Amniotic epithelial cell (primary cell): ENCODE measurements at places on chromosomes 6 and 20.

- DNase-seq = no peak
These were observed 77.4 kb upstream of the MTHFD1L start for GRCh38 chr6:150788089-150788488.

DNA sequence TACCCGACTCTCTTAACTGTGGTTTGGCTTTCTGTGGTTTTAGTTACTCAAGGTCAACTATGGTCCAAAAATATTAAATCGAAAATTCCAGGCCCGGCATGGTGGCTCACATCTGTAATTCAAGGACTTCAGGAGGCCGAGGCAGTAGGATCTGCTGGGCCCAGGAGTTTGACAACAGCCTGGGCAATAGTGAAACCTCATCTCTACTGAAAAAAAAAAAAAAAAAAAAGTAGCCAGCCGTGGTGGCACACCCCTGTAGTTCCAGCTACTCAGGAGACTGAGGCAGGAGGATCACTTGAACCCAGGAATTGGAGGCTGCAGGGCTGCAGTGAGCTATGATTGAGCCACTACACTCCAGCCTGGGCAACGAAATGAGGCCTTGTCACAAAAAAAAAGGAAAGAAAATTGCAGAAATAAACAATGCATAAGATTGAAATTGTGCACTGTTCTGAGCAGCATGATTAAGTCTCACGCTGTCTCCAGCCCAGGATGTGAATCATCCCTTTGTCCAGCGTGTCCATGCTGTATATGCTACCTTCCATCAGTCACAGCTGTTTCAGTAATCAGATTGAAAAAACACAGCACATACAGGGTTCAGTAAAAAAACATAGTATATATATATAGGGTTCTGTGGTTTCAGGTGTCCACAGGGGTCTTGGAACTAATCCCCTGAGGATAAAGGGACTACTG, 40.7 kb downstream of the RGS17 start:
- DNase-seq = peak; percentile 88

- no peak for DNase-seq
These were observed 1067.0 kb upstream of the MAP3K7 start for GRCh38 chr6:91653895-91654294.

DNA sequence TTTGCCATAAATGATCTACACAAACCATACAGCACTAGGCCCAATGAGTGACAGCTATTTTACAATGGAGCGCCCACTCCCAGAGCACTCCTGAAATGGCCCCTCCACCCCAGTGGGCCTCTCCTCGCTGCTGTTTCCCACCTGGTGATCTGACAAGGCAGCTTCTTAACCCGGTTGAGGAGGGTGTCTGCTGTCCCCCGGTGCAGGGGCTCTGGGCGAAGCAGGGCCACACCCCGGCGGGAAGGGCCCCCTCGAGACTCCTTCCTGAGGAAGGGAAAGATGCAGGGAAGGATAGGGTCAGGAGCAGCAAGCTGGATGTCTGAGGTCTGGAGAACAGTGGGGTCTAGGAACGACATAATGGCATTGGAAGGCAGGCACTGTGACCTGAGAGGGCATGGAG, 10.2 kb downstream of the ABHD16A start:
- DNase-seq = no peak

- no peak for DNase-seq
These were observed 109.0 kb downstream of the ZFP64 start for GRCh38 chr20:52082612-52083011.

GRCh38 chr20:50680105-50680960, 11.0 kb downstream of the RIPOR3 start:
- peak; percentile 74 for DNase-seq

DNA sequence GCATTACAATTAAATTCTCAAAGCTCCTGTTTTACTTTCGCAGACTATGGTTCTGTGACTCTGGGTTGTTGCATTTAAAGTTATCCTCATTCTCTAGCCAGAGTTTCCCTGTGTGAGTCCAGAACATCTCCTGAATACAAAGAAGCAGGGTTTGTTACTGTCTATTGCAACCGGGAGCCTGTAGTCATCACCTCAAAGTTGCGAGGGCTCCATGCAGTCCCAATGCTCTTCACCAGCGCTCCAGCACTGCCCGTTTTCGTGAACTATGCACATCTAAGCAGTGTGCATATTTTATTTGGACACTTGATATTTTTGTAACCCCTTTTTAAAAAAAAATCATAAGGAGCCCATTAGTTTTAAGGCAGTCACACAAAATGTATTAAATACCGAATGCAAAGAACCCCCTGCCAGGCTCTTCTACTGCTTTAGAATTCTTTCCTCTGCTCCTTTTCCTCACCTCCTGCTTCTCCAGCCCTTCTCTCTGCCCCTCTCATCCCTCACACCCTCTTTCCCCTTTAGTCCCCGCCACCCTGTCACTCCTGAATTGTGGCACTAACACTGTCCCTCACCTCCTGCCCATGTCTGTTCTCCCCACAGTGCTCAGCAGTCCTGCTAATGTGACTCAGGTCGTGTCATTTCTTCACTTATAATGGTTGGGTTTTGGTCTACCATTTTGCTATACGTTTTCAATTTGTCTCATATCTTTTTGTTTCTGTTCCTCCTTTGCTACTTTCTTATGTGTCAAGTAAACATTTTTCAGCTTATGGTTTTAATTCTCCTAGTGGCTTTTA, 1.1 kb upstream of the HLA-C start:
- DNase-seq = no peak

DNA sequence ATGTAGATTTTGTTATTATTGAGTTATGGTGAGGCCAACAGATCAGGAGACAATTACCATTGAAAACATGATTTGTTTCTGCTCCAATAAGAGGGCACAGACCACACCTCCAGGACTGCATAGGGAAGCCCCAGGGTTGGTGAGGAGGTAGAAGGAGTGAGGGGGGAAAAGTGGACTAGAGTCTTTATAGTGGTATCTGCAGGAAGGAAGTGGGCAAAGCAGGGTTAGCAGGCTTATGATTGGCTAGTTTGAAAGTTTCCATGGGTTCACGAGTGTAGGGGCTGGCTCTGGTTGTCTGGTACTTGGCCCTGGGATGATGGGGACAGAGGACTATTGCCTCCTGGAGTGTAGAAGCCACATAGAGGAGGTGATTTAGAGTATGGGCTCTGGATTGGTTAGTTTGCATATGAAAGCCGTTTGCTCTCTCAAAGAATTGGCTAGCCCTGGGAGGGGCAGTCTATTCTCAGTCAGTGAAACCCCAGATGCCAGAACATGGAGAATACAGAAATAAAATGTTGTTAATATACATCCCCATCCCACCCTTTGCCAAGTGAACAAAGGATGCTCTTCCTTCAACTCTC, 156.6 kb downstream of the KLHL32 start:
- DNase-seq = no peak

DNA sequence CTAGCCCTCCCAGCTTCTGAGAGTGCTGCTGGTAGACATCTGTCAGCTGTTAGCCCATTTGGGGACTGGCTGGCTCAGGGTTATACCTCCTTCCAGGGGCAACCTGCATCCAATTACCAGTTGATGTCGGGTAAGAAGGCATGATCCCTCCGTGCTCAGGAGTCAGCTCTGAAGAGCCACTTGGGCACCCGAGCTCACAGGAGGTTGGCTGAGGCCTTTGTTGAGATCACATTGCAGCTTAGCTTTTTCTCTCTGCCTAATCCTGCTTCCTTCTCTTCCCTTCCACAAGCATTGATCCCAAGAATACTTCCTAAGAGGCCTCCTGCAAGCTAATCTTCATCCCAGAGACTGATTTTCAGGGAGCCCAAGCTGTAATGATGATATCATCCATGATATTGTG, 35.5 kb downstream of the SCP2D1 start:
- no peak for DNase-seq

GRCh38 chr6:158805698-158806377, 13.3 kb downstream of the EZR start:
- DNase-seq = no peak

DNA sequence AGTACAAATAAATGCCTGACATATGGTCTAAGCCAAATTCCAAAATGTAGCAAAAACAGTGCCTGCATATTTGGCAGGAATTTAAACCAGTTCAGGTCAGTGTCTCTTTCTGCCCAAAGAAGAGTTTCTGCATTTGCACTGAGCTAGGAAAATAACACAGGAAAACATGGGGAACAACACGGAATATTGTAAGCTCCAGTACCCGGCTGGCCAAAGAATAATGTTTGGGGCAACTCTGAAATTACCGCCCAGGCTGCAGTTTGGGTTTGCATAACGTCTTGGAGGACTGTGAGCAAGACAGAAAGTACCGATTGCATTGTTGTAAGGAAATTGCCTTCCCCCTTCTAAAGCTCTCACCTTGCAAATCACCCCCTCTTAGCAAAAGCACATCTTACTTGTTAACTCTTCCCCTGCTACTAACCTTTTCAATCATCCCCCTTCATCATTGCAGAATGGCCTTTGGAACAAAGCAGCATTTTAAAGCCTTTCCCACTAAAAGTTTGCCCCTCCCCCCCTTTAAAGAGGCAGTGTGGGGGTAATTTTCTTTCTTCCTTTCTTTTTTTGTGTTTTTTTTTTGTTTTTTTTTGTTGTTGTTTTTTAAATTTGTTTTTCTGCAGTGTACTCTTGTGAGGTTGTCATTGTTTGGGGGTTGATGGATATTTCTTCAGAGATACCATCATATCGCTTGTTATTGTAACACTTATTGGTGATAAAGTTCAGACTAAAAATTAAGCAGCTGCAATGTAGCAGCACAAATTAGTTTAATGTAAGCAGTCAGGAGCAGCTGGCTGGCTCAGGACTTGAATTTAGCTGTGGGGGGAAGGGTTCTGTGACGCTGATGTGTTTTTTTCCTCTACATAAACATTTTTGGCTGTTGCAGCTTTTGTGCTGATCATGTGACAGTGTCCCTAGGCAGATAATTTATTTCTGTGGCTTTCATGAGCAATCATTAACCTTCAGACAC, 100.0 kb upstream of the CITED2 start:
- DNase-seq = peak; percentile 40

- peak; percentile 88 for DNase-seq
These were observed 46.8 kb downstream of the EIF2S2 start for GRCh38 chr20:34065260-34065659.

DNA sequence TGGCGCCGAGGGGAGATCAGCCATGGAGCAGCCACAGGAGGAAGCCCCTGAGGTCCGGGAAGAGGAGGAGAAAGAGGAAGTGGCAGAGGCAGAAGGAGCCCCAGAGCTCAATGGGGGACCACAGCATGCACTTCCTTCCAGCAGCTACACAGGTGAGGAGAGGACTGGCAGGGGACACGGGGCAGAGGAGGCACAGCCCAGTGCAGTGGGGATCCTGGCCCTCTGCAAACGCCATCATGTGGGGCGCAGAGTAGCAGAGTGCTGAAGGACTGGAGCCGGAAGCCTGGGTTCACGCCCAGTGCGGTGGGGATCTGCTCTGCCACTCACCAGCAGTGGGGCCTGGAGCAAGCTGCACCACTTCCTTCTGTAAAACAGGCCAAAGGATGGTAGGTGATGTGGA, 41.1 kb upstream of the FANCE start:
- no peak for DNase-seq

GRCh38 chr20:36717657-36718056, 28.2 kb downstream of the NDRG3 start:
- peak; percentile 7 for DNase-seq

DNA sequence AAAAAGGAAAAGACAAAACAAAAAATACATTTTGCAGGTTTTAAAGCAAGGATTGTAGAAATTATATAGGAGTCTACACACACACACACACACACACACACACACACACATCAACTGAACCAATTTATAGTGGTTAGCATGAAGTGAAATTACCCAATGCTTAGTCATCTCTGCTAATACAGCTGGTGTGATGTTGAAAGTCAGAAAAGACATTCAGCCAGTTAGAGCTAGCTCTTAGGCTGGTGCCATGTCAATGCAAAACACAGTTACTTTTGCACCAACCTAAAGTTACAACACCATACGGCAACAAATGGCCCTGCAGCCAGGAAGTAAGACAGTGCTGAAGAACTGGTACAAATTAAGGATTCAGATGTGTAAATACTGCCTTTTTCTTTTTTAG, 15.2 kb downstream of the FAM210B start:
- peak; percentile 99 for DNase-seq

DNA sequence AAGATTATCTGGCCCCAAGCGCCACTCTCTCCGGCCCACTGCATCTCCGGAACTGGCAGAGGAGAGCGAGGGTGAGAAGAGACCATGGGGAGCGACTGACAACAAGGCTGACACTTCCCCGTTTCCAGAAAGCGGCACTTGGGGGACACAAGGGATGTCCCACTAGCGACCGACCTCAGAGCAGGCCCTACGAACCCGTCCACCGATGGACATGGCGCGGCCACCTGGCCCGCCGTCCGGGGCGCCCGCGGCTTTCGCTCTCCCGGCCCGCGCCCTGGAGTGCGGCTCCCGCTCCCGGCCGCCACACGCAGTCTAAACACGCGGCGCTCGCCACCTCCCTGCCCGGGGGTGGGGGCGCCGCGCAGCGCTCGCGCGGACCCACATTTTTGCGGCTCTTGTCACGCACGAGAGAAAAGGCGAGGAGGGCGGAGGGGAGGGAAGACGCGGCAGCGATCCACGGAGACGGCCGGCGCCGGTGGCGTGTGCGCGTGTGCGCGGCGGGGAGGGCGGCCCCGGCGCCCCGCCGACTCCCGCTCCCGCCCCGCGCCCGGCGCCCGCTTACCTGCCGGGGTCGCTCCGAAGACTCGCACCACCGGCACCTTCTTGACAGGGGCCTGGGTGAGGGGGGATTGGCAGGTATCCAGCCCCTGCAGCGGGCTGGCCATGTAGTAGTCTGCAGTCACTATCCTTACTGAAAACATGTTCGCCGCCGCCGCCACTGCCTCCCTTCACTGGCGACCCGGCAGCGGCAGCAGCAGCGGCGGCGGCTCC, 645 bp downstream of the REV3L start:
- DNase-seq = no peak

DNA sequence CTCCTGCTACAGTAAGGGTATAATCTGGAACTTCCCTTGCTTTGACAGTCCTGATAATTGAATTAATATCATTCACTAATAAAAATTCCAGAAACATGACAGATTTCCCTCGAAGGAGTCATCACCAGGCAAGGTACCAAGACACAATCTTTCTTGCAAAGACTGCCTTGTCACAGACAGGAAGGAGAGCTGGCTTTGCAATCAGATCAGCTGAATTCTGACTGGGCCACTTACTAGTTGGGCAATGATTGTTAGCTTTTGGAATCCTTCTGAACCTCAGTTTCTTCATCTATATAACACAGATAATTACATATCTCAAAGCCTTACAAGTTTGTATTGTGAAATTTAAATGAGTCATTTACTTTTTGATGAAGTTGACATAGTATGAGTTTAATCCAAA, 344.2 kb downstream of the RFPL4B start:
- DNase-seq = peak; percentile 90

DNA sequence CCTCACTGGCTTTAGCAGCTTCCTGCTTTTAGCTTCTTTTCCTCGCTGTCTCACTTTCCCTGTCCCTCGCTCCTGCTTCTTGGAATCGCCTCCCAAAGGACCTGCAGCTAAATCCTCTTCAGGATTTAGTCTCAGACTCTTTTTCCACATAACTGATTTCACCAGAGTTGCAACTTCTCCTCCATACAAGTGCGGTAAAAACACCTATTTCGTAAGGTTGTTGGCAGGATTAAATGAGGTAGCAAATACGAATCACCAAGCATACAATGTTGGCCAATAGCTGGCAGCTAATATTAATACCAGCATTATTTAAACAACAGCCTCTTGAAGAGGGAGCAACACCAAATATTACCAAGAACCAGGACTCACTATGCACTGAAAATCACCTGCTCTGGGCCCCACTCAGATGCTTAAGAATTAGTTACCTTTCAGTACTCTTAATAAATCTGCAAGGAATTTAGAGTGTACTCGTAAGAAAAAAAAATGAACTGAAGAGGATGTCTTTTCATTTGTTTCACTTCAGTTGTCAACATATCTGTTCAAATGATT, 123.0 kb downstream of the DTNBP1 start:
- DNase-seq = peak; percentile 59

GRCh38 chr6:165657325-165657680, 5.7 kb downstream of the PDE10A start:
- DNase-seq = no peak
